Thoracic aorta (tissue), 2 donors: ENCODE measurements at places on chromosomes 12 and 14.

- DNase-seq: no peak
Observed at GRCh38 chr14:65346474-65346873, 66.1 kb upstream of the FUT8 start.

DNA sequence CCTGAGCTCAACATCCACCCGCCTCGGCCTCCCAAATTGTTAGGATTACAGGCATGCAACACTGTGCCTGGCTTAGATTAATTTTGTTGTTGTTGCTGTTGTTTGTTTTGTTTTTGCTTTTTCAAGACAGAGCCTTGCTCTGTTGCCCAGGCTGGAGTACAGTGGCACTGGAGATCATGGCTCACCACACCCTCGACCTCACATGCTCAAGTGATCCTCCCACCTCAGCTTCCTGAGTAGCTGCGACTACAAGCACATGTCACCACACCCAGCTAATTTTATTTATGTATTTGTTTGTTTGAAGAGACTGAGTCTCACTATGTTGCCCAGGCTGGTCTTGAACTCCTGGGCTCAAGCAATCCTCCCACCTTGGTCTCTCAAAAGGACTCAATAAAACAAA is 26.7 kb downstream of the CRY1 start:
- DNase-seq: no peak

DNA sequence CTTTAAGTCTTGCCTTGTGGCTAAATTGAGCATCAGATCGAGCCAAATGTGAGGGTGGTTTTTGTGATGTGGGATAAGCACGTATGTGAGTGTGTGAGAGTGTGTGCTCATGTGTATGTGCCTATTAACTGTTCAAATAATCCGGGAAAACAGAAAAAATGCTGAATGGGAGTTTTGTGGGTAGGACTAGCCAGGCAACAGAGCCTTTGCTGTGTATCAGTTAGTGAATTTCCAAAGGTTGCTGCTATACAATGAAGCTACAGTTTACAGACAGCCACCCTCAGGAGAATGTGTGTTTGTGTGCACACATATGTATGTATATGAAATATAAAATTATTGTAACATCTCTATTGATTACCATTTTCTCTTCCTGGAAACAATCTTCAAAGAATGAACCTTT is 154.0 kb downstream of the SOX5 start:
- no peak for DNase-seq

GRCh38 chr12:10364815-10365622 is 24.8 kb downstream of the KLRK1 start:
- no peak for DNase-seq

- no peak for DNase-seq
Observed at GRCh38 chr14:65281991-65282895, 130.3 kb upstream of the FUT8 start.

DNA sequence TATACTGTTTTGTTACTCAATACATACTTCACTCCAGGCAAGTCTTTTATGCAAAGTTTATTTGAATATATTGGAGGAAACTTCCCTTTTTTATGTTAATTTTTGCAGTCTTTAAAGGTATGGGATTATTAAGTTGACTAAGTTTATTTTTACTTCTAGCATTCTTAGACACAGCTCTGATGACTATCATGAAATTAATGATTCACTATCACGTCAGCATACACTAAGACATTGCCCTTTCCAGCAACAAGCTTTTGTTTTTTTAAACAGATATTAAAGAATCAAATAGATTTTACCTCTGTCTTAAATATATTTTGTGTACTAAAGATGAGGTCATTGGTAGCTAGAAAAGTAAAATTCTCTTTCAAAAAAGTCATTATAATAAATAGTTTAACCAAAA is 52.1 kb downstream of the DERA start:
- DNase-seq: no peak

DNA sequence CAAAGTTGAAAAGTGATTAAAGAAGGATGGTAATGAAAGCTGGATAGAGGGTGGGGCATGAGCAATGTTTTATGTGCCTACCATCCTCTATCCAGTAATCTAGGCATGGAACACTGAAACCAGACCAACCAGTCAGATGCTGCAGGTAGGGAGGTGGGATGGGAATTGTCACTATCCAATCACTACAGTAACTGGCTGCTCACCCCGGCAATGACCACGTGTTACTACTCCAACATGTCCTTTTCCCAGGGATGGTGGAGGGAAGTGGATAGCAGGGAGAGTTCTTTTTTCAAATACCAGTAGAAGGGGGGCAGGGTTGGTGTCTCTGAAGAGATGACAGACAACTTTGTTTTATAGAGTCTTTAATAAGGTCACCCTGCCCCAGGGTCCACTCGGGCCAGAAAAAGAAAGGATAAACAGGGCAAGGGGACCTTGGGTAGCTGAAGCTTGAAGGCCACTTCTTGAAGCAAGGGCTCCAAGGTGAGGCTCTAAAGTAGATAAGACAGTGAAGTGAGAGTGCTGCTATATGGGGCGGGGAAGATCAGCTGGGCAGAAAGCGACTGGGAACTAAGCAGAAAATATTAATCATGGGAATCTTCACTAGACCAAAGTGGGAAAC is 14.7 kb upstream of the CDH24 start:
- DNase-seq: no peak

- DNase-seq: no peak
Observed at GRCh38 chr12:91216871-91217270, 34.3 kb upstream of the DCN start.
